ENCODE measurements at places on chromosomes 3 and 15.
A peak's percentile ranks its signal among the peaks of the same experiment; 100 is the strongest.

DNA sequence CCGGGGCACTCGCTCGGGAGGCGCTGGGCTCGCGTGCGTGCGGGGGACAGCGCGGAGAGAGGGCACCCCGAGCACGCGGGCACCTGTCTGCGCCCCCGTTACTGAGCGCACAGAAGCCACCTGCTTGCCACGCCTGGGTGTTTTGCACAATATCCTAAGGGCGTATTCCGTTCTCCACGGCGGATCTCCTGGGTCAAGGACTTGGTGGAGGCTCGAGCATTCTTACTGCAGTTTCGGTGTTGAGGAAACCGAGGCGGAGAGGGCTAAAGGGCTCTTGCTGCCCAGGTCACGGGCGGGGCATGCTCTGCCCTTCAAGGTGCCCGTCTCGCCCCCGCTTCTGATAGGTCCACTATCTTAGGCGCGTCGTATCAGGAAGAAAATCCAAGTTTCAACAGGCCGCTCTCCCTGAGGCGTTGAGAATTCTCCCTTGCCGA is 526 bp downstream of the GPD1L start:
- no peak for DNase-seq

GRCh38 chr3:56590814-56591213 is 33.8 kb downstream of the CCDC66 start:
- DNase-seq = no peak

DNA sequence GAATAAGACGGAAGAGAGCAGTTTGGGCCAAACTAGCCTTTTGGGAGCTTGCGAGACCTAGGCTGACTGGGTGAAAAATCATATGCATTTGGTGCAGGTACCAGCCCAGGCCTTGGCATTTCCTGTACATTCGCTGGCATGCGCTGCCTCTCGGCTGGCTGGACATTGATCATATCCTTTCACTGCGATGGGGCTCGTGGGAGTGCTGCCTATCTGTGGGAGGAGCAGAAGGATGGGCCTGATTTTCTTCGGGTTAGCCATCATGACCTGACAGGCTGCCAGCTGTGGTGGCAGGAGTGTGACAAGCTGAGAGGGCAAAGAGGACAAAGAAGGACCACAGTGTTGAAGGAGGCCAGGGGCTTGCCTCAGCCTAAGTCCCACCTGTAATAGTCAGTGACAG is 14.3 kb downstream of the CGNL1 start:
- DNase-seq = no peak

- peak; percentile 41 for DNase-seq
These were observed 33.9 kb downstream of the HDAC11 start for GRCh38 chr3:13513913-13514517.

DNA sequence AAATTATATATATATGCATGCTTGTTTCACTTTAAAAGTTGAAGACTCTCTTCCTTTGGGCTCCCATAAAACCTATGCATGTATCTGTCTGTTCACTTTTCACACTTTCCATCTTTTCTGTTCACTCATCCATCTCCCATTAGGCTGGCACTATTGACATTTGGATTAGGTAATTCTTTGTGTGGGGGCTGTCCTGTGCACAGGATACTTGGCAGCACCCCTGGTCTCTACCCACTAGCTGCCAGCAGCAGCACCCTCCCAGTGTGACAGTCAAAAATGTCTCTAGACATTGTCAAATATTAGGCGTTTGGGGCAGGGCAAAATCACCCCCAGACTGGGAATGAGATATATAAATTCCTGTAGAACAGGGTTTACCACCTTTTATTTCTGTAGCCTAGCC is 72.3 kb upstream of the EIF1B start:
- no peak for DNase-seq

DNA sequence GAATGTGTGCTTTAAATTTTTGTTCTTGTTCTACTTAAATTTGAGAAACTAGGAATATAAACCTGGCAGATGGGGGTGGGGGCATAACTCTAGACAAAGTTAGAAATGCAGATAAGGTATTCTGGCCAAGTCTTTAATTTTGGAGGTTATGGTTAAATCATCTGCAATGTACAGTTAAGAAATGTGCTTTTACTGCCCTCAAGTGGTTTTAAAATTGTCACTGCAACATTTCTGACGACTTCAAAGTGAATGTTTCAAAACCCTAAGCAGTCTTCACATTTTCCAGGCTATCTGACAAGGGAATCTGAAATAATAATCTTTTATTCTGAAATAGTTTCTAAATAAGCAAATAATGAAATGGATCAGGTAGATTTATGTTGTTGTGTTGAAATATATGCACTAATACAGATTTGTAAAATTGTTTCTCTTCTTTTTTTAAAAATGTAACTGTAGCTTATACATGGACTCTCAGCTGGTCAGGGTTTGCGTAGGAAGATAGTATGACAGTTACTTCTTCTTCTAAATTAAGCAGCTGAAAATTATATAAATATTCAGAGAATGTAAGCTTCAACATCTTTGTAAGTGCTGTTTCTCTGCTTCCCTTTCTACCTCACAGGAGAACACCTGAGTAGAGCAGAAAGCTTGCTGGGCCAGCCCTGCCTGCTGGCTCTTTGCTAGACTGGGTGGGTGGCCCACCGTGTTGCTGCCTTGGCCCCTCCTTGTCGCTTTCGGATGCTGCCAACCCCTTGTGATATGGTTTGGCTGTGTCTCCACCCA is 45.0 kb downstream of the SUCNR1 start:
- peak; percentile 71 for DNase-seq

DNA sequence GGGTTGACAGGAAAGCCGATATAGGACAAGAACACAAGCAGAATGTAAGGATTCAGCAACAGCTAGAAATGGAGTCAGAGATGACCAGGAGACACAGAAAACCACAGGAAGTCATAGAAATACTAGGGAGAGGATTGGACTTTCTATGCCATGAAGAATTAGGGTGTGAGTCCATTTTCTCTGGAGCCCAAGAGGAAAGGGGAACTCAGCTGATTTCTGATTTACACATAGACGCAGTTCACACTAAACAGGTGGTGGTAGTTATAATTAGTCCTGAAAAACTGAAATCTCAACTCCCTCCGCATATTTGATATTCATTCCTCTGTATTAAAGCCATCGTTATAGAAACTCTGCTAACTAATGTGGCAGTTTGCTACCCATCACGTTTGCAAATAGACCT is 292.7 kb upstream of the STT3B start:
- DNase-seq = no peak

GRCh38 chr15:95018888-95019545 is 787.7 kb downstream of the MCTP2 start:
- DNase-seq = peak; percentile 70

- DNase-seq = peak; percentile 75
These were observed 326.8 kb downstream of the MFSD1 start for GRCh38 chr3:159128628-159129027.

DNA sequence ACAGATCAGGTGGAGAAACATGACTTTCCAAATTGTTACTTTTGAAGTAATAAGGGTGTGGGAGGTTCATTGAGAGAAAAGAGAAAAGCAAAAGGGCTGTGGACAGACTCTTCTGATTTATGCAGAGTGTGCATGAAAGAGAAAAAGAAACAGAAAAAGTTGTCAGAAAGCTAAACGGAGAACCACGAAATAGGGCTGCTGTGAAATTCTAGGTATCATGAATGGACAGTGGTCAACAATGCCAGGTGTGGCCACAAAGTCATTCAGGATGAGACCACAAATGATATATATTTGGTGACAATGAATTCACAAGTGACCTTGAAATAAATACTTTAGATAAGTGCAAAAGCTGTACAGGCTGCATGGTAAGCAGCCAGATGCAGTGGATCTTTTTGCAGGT is 170.1 kb downstream of the IL5RA start:
- no peak for DNase-seq

DNA sequence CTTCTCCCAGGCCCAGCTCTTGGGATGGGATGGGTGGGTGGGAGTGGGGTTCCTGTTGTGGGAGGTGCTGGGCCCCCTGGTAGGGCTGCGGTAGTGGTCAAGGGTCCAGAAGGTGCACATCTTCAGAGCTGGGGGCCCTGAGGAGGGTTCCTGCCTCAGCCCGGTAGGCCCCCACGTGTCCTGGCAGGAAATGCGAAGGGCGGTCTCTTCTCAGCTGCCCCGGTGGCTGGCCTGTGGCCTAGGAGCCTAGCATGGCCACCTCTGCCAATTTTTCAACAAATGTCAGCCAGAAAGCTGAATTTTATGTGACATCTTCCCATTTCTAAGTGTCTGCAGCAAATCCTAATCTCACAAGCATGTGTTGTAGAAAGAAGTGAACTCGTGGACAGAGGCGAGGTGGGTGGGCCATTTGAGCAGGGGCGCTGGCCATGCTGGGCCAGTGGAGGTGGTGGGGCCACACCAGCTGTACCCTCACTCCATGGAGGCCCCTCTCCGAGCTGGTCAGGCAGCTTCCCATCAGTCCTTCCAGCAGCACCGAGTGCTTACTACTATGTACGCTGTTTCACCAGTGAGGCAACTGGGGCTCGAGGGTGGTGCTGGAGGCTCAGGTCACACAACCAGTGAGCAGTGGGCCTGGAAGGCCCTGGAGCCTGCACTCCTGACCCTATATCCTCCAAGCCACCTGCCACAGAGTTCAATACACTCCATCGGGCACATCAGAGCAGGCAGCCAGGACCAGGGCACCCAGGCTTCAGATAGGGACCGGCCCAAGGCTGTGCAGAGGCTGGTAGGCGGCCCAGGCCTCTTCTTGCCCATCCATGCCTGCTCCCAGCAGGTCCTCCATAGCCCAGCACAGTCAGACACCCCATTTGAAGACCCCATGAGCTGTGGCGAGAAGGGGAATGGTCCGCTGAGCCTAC is 23.2 kb downstream of the FBLN2 start:
- DNase-seq = no peak

GRCh38 chr15:88476635-88477060 is 9.1 kb downstream of the MRPS11 start:
- DNase-seq = peak; percentile 65

DNA sequence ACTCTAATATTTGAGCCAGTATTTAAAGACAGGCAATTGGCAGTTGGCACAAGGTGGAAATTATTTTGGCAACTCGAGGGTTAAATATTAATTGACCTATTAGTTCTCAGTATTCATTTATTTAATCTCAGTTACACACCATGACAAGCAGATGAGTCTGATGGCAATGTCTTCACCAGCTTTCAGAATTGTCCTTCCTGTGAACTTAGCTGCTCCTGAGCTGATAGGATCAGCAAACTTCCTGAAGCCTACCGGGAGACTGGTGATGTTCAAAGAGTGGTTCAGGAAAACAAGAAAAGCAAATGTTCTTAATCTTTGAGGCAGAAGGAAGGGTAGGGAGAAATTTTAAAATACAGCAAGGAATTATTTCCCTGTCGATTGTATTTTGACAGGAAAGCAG is 522.2 kb downstream of the SOX2 start:
- DNase-seq = no peak

DNA sequence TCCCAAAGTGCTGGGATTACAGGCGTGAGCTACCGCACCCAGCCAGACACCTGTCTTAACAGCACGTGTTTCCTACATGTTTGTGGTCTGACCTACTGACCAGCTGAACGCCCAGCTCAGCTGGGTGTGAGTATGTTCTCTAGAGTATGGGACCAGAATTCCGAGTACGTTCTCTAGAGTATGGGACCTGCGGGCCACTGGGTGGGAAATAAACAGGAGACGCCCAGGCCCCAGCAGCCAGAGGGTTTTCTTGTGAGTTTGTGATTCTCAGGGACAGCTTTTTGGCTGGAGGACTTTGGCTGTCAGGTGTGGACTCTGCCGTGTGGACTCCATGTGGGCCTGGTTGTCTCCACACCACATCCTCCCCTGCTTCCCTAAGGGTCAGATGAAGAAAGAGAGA is 87.3 kb downstream of the CHRD start:
- DNase-seq = no peak

DNA sequence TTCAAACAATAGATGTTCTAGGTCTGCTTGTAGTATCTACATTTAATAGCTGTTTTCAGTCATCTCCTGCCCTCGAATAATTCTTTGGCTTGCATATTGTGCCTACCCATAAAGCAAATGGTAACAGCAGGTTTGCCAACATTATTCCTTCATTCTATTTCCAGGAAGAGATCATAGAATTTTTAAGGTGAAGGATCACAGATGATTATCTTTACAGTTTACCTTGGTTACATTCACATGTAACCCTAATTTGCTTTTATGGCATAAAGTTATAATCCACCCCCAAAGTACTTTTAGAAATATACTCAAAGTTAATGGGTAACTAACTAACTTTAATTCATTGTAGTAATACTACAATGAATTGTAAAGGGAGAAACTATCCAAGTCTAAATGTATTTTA is 315.5 kb downstream of the NSUN3 start:
- no peak for DNase-seq

GRCh38 chr3:170572665-170573253 is 13.1 kb downstream of the SLC7A14 start:
- DNase-seq = peak; percentile 62

GRCh38 chr3:77026904-77027634 is 12.8 kb upstream of the ROBO2 start:
- no peak for DNase-seq

DNA sequence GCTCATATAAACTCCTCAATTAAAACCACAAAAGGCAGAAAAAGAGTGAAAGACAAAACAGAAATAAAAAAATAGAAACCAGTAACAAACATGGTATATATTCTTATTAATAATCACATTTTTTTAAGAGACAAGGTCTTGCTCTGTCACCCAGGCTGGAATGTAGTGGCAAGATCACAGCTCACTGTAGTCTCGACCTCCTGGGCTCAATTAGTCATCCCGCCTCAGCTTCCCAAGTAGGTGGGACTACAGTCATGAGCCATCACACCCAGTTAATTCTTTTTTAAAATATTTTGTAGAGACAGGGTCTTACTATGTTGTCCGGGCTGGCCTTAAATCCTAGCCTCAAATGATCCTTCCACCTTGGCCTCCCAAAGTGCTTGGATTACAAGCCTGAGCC is 37.1 kb downstream of the FAM240A start:
- peak; percentile 41 for DNase-seq

GRCh38 chr3:33636125-33636850 is 81.8 kb downstream of the CLASP2 start:
- peak; percentile 69 for DNase-seq

GRCh38 chr15:62060113-62060895 is at the start of gene VPS13C:
VPS13C (minus strand) TSS chr15:62060447; CDS start chr15:62060374, 73 bp downstream.
- peak; percentile 95 for DNase-seq

- no peak for DNase-seq
These were observed 271.6 kb upstream of the ARRDC4 start for GRCh38 chr15:97688886-97689285.

- peak; percentile 28 for DNase-seq
These were observed 555.2 kb downstream of the MAGI1 start for GRCh38 chr3:65483480-65483879.

DNA sequence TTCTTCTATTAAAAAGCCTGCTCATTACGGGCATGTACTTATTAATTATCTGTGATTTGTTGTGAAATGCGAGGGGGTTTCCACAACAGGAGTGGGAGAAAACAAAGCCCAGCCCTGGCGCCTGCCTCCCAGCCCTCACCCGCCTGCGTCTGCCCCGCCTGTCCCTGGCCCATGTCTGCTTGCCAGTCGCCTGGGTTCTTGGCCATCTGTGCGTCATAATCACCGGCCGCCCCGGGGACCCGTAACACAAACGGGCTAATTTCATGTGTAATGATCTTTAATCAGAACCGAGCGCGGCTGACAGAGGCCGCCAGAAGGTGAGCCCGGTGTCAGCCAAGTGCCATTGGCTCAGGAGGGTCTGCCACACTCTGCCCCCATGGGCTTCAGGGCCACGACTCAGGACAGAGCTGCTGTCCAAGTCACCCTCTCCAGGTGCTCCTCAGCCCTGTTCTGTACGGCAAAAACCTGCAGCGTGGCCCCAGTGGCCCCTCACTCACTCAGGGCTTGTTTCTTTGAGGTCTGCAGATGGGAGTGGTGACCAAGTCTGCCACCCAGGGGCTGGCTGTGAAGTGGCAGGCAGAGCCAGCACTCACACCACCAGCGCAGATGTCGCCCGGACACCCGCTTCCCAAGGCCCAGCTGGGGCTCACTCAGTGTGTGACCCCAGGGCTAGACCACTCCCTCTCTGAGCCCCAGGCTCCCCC is 28.8 kb upstream of the TMEM115 start:
- DNase-seq = no peak

All from EH (cell line).